Stimulated activated naive CD4-positive, alpha-beta T cell (primary cell): ENCODE measurements at places on chromosomes 16 and 17.

GRCh38 chr17:11705111-11705510, 106.8 kb downstream of the DNAH9 start:
- no peak for DNase-seq

GRCh38 chr17:83203472-83204221, 124.2 kb downstream of the METRNL start:
- no peak for DNase-seq

- DNase-seq: no peak
These were observed 75.7 kb upstream of the DNAH17 start for GRCh38 chr17:78652913-78653312.

GRCh38 chr17:11056926-11057325, 184.1 kb upstream of the SHISA6 start:
- no peak for DNase-seq
